A549 treated with Hydrocortisone at 1 μM for 4 hours (cell line): ENCODE measurements at places on chromosomes 6 and 20. TPM values are rescaled to one million over a fixed set of nuclear protein-coding genes. Genes with fewer than 3 reads are reported as not detected.

The DYNLRB1 gene
- 198 to 243 TPM (median 228 TPM) in 5 replicates for total RNA-seq

The NPEPL1 gene
- 30.7 to 36.0 TPM (median 32.2 TPM) in 5 replicates for total RNA-seq

The MAP7 gene
- total RNA-seq, result 18.0 to 22.9 TPM (median 21.1 TPM) in 5 replicates

The LY6G6F gene
- total RNA-seq, result not detected in 5 replicates

The SYCP2 gene
- 0.15 to 0.91 TPM (median 0.30 TPM) in 5 replicates for total RNA-seq

The GPR31 gene
- total RNA-seq, result not detected in 5 replicates

The FNDC11 gene
- 0.16 to 0.41 TPM (median 0.20 TPM) in 5 replicates for total RNA-seq

The DLL1 gene
- total RNA-seq, result 0.10 to 0.33 TPM (median 0.16 TPM) in 5 replicates

The WFDC10B gene
- not detected in 5 replicates for total RNA-seq

The RNGTT gene
- 7.0 to 11.7 TPM (median 8.5 TPM) in 5 replicates for total RNA-seq

The SLC22A23 gene
- 8.4 to 10.0 TPM (median 9.3 TPM) in 5 replicates for total RNA-seq

The TSBP1 gene
- not detected in 5 replicates for total RNA-seq

The EYA2 gene
- 2.0 to 2.6 TPM (median 2.4 TPM) in 5 replicates for total RNA-seq

The GGTLC1 gene
- not detected in 5 replicates for total RNA-seq

The HRH3 gene
- total RNA-seq, result not detected in 5 replicates

The SLPI gene
- total RNA-seq, result 8.8 to 15.1 TPM (median 11.1 TPM) in 5 replicates

The GNAS-AS1 gene
- total RNA-seq, result not detected in 5 replicates

The COL12A1 gene
- 4.0 to 7.8 TPM (median 4.6 TPM) in 5 replicates for total RNA-seq

The FAM184A gene
- not detected in 5 replicates for total RNA-seq

The JAG1 gene
- total RNA-seq, result 30.5 to 49.6 TPM (median 37.5 TPM) in 5 replicates

The AKIRIN2 gene
- total RNA-seq, result 25.5 to 32.1 TPM (median 30.3 TPM) in 5 replicates

The DDAH2 gene
- 25.9 to 32.1 TPM (median 29.2 TPM) in 5 replicates for total RNA-seq

The NKAPL gene
- 0.06 TPM in 1 of 5 replicates, not detected in the others for total RNA-seq

The TMEM74B gene
- total RNA-seq, result 2.5 to 4.5 TPM (median 3.4 TPM) in 5 replicates

The IDH3B gene
- 127 to 136 TPM (median 133 TPM) in 5 replicates for total RNA-seq
